Aorta (tissue), 5 donors: ENCODE measurements at places on chromosomes 11 and 22.

DNA sequence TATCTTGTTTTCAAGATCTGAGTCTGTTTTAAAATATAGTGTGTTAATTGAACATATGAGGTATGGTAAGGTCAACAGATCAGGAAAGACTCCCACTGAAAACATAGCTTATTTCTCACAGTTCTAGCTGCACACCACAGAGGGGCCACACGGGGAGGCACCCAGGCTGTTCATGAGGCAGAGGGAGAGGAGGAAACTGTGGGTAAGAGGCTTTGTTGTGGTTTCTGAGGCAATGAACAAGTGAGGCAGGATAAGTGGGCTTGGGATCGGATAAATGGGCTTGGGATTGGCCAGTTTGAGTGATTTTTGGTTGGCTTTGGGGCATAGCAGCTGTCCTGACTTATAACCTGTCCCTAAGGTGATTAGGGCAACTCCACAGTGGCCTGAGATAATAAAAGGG, 242.1 kb downstream of the LUZP2 start:
- DNase-seq = no peak

DNA sequence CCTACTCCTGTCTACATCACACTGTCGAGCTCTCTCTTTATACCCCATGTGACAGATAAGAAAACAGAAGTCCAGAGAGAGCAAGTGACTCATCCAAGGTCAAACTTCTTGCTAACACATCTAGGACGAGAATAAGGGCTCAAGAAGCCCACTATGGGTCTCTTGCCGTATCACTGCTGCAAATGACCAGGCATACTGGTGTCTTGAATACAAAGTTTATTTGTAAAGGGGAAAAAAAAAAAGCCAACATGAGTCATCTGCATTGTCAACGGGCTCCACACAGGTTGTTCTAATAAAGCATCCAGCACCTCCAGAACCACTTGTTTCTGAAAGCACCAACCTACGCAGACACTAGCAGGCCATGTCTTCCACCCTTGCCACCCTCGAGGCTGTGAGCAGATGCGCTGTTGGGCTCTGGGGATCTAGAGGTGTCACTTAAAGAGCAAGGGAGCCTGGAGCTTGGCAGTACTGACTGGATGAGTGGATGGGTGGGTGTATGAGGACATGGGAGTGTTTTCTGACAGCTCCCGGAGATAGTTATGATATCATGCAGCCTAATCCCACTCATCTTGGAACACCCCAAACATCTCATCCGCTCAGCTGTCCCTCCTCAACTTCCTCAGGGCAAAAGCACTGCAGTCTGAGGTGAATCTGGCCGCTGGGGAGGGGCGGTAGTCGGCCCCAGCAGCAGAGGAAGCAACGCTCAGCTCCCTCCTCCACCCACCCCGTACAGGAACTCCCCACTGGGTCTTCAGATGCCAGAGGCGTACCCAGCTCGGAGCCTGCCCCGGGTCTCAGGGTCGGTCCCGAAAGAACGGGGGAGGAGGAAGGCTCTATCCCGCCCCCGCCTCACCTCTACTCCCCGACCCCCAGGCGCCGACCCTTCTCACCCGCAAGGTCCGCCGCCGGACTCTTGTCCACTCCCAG, 1.0 kb downstream of the SMCO4 start:
- DNase-seq = peak; percentile 73

DNA sequence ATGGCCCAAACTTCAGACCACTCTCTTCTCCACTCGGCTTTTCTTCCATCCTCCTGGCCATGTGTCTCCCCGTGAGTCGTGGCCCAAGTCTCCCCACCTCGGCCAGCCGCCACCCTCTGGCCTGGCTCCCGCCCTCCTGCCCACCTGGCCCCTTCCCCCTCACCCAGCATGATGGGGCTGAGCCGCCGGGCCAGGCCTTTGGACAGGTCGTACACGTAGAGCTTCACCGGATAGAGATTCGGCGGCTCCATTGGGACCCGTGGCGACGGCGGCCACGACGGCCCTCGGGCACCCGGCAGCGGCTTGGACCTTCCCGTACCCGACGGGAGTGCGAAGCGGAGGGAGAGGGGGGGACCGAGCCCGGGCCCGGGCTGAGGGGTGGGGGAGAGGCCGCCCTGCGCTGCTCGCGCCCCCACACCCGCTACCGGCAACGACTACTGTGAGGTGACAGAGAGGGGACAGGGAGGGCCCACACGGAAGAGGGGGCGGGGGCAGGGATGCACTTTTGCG, at the start of gene DESI1:
Gene DESI1 (minus strand): TSS at position 455 of the 510 bp plus-strand sequence. CDS start 204 bp downstream, at position 251.
- no peak for DNase-seq

- no peak for DNase-seq
Measured at GRCh38 chr11:95675585-95675984, 114.0 kb downstream of the FAM76B start.

DNA sequence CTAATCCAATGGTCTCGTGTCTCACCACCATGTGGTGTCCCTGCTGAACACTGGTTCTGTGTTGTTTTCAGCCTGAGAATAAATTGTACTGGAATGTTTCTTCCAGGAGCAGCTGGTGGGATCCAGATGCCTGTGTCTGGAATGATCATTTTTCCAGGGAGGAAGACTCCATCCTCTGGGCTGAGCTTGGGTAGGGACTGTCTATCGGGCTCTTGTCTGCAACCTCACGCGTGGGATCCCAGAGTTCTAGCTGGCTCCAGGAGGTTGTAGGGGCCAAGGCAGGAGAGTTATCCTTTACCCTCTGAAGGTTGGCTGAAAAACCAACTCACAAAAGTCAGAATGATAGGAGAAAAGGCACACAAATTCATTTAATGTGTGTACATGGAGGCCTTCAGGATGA, 144.1 kb upstream of the B3GAT1 start:
- peak; percentile 6 for DNase-seq

DNA sequence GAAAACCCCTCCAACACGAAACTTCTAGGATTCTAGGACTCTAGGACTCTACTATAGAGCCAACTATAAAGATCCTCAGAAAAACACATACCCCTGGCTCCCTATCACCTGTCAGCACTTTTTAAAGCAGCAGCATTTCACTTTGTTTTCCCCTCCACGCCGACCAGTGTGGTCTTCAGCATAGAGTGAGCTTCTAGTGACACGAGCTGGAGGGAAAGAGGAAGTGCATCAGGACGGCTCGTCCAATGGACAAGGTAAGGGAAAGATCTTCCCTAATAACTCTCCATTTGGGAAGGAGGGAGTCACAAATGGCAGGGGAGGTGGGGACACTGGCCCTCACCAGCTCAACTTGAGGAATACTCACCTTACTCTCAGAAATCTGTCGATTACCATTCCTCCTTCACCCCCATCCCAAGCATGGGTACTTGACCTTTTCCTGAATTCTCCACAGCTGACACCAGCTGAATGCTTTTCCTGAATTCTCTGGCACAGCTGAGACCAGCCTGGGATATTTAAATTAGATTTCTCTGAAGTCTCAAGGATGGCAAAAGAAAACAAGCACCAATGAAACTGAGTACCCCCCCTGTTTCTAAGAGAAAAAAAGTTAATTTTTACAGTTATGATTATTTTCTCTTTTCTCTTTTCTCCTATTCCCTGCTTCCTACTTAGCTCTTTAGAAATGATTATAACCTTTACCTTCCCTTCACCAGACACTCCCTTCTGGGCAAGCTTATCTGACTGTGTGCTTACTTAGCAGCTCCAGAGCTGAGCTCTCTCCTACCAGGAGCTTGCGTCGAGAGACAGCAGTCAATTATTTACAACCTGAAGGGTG, 33.3 kb upstream of the NNMT start:
- no peak for DNase-seq

GRCh38 chr22:27930331-27931060, 11.4 kb upstream of the PITPNB start:
- no peak for DNase-seq
